ENCODE measurements at places on chromosomes 12 and 14.

DNA sequence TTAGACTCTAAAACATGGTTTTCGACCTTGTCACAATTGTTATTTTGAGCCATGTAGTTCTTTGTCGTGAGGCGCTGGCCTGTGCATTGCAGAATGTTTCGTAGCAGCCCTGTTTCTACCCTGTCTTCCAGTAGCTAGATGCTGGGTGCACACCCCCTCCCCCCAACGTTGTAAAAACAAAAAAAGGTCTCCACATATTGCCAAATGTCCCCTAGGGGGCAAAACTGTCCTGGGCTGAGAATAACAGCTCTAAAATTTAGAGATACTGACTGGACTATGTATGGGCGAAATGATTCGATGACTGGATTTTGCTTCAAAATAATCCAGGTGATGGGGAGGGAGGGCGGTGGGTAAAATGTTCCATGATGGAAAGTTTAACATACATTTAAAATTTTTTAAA, 126.1 kb upstream of the FUT8 start:
- no peak for DNase-seq

DNA sequence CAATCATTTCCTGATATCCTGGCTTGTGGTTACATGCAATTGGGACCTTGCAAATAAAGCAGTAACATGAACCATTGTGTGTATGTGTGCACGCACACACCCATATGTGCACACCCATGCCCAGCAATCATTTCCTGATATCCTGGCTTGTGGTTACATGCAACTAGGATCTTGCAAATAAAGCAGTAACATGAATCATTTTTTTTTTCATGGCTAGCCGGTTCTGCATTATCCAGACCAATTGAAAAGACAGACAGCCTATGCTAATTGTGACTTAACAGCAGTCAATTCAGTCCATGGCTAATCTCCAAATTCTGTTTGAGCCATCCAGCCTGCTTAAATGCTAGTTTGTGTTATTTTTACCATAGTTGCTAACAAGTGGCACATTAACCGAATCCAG, 134.3 kb downstream of the TTC7B start:
- DNase-seq, result no peak

DNA sequence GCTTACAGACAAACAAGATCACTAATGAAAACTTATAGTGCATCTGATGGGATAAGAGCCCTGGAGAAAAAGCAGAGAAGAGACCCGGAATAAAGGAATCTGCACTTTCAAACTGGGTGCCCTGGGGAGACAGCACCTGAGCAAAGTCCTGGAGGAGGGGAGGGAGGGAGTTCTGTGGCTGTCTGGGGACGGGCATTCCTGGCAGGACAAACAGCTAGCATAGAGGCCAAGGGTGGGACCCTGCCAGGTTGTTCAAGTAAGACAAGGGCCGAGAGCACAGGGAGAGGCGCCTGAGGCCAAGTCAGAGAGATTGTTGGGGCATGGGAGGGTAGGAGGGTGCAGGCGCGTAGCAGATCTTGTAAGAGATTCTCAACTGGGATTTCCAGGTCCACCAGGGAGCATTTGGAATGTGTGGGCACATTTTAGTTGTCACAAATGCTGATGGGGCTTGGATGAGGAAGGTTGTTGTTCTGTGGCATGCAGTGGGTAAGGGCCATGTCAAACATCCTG, 14.2 kb downstream of the IQSEC3 start:
- no peak for DNase-seq

GRCh38 chr14:90788031-90788430, 28.2 kb downstream of the TTC7B start:
- no peak for DNase-seq

DNA sequence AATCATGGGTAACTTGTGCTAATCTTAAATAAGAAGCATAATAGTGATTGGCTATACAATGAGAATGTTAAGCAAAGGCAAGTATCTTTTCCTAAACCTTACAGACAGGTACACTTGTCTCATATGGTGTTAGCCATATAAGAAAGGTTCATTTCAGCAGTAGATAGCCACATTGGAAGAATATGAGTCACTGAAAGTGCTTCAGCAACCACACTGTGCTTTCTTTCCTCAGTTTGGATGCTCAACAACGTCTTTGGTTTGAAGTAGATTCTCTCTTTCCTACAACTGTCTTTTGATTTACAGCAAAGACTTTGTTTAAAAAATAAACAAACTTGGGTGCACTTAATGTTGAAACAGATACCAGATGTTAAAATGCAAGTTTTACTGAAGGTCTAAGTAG, 8.9 kb downstream of the DDHD1 start:
- DNase-seq, result no peak

GRCh38 chr14:70722418-70722817, 80.7 kb downstream of the TTC9 start:
- no peak for DNase-seq

- no peak for DNase-seq
Observed at GRCh38 chr14:22519877-22520685, 68.9 kb downstream of the DAD1 start.

- peak; percentile 79 for DNase-seq
Observed at GRCh38 chr12:6038160-6038559, 86.3 kb downstream of the VWF start.

DNA sequence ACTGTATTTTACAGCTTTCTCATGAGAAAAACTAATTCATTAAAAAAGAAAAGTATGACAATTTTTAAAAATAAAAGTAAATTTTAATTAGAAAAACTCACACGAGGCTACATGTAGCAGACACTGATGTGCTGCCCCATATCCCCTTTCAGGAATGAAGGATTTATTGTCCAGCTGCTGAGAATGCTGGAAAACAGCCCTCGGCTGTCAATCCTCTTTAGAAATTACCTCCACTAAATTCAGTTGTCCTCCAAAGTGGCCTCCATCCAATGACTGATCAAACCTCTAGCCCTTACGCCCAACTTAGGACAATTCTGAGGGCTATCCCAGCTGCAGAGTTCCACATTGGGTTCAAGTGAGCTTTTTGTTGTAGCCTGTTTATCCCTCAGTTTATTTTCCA, 29.8 kb upstream of the AP4S1 start:
- peak; percentile 11 for DNase-seq

- no peak for DNase-seq
Observed at GRCh38 chr14:100648474-100649172, 61.4 kb upstream of the BEGAIN start.

Measured in HEK293T (cell line).